ENCODE measurements at places on chromosomes 2 and 18.

DNA sequence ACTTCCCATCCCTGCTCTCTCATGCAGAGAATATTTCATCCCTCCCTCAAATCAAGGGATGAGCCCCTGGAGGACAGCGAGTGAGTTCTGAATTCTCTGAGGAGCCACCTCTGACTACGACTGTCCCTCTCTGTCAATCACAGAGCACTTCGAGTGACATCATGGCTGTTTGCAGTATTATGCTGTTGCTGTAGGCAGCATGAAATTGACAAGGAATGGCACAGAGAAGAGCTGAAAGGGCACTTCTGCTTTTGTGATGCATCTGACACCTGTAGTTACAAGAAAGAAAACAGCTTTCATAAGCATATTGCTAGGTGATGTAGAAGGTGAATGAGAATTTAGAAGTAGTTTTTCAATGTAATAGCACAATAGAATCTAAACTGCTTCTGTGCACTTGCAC, 166.9 kb downstream of the ARHGAP15 start:
- peaks cover 56% of the 10 kb centered on the region for H3K4me1 ChIP-seq
- peaks cover 6% of the 10 kb centered on the region for H3K36me3 ChIP-seq
- no peaks in the 10 kb centered on the region for H3K27me3 ChIP-seq
- no peak overlapping the region for H3K4me3 ChIP-seq

GRCh38 chr2:12469141-12469561, 247.6 kb upstream of the TRIB2 start:
- no peaks in the 10 kb centered on the region for H3K27me3 ChIP-seq
- peaks cover 5% of the 10 kb centered on the region for H3K36me3 ChIP-seq
- DNase-seq: no peak
- peaks cover 2% of the 10 kb centered on the region for H3K4me1 ChIP-seq

GRCh38 chr2:132668987-132669907, 758 bp downstream of the LYPD1 start:
- peaks cover 21% of the 10 kb centered on the region for H3K27me3 ChIP-seq
- no peak overlapping the region for H3K4me3 ChIP-seq
- no peak overlapping the region for H3K27ac ChIP-seq
- H3K36me3 ChIP-seq: peaks cover 2% of the 10 kb centered on the region

DNA sequence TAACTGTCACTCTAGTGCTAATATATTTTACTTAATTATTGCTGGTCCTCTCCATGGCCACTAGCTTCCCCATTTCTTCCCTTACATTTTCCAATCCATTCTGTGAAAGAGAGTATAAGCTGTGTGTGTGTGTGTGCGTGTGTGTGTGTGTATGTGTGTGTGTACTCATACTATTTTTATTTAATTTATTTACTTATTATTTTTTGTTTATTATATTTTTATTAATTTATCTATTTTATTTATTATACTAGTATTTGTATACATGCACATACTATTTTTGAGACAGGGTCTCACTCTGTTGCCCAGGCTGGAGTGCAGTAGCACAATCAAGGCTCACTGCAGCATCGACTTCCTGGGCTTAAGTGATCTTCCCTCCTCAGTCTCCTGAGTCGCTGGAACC, 59.6 kb downstream of the IKZF2 start:
- no peaks in the 10 kb centered on the region for H3K27me3 ChIP-seq
- no peak overlapping the region for H3K4me3 ChIP-seq
- peaks cover 1% of the 10 kb centered on the region for H3K4me1 ChIP-seq

- H3K27me3 ChIP-seq: no peaks in the 10 kb centered on the region
- DNase-seq: no peak
- no peak overlapping the region for H3K4me3 ChIP-seq
- peaks cover 20% of the 10 kb centered on the region for H3K36me3 ChIP-seq
- no peaks in the 10 kb centered on the region for H3K4me1 ChIP-seq
Measured at GRCh38 chr2:222606306-222606705, 49.6 kb downstream of the FARSB start.

- no peak overlapping the region for H3K27ac ChIP-seq
- peak; percentile 23 for DNase-seq
- H3K36me3 ChIP-seq: no peaks in the 10 kb centered on the region
- peaks cover 4% of the 10 kb centered on the region for H3K27me3 ChIP-seq
- H3K4me3 ChIP-seq: no peak overlapping the region
- peaks cover 3% of the 10 kb centered on the region for H3K4me1 ChIP-seq
Measured at GRCh38 chr18:25896178-25896780, 194.1 kb downstream of the SS18 start.

- DNase-seq: no peak
- no peak overlapping the region for H3K27ac ChIP-seq
- no peaks in the 10 kb centered on the region for H3K4me1 ChIP-seq
Measured at GRCh38 chr2:1553671-1554295, 140.5 kb downstream of the TPO start.

GRCh38 chr18:46155641-46156051, 51.5 kb downstream of the HAUS1 start:
- H3K27ac ChIP-seq: peak overlapping the region; percentile 94
- H3K36me3 ChIP-seq: no peaks in the 10 kb centered on the region
- peak overlapping the region; percentile 10 for H3K4me3 ChIP-seq
- no peaks in the 10 kb centered on the region for H3K27me3 ChIP-seq
- peak; percentile 67 for DNase-seq

GRCh38 chr2:127681288-127681804, 6.0 kb upstream of the LIMS2 start:
- H3K27ac ChIP-seq: no peak overlapping the region
- no peaks in the 10 kb centered on the region for H3K36me3 ChIP-seq
- H3K4me3 ChIP-seq: no peak overlapping the region
- H3K27me3 ChIP-seq: peaks cover 3% of the 10 kb centered on the region
- no peaks in the 10 kb centered on the region for H3K4me1 ChIP-seq
- DNase-seq: no peak

DNA sequence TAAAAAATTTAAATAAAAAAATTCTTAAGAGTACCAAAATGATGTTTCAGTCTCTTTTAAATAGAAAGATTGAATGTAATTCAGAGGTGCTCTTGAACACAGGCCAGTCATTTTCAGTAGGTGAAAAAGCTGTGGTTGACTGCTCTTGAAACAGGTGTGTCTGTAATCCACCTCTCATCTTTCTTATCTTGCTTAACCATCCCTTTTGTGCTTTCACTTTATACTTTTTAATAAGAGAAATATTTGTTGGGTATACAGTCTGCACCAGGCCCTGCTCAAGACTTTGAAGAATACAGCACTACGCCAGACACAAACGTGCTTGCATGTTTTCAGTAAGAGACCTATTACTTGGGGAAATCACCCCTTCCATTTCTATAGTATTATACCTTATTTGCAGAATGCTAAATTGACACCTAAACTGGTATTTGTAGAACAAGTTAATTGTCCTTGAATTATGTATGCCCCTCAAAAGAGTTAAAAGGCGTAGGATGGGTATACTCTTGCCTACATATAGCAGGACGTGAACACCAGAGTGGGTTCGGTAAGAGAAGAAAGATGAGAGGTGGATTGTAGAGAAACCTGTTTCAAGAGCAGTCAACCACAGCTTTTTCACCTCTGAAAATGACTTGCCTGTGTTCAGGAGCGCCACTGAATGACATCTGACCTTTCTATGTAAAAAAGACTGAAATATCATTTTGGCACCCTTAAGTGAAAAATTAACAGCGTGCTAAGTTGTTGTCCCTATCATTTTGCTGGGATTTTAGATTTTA, 4.0 kb upstream of the RTN4 start:
- peaks cover 33% of the 10 kb centered on the region for H3K4me1 ChIP-seq
- peaks cover 4% of the 10 kb centered on the region for H3K36me3 ChIP-seq
- H3K4me3 ChIP-seq: no peak overlapping the region

DNA sequence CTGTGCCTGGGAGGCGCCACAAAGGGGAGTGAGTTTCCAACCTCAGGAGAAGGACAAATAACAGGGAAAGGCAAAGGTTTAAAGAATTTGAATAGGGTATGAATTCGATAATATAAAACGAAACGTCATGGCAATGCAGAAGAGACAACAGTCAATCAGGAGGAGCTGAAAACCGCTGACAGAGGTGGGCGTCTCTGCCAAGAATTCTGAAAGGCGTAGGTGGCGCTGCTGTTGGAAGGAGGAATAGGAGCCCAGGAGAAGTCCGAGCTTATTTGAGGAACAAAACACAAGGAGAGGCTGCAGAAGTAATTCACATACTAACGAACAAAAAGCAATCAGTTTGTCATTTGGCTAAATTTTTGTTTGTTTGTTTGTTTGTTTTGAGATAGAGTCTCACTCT, 485.8 kb upstream of the POU3F3 start:
- H3K27ac ChIP-seq: no peak overlapping the region
- H3K36me3 ChIP-seq: no peaks in the 10 kb centered on the region
- no peak overlapping the region for H3K4me3 ChIP-seq

DNA sequence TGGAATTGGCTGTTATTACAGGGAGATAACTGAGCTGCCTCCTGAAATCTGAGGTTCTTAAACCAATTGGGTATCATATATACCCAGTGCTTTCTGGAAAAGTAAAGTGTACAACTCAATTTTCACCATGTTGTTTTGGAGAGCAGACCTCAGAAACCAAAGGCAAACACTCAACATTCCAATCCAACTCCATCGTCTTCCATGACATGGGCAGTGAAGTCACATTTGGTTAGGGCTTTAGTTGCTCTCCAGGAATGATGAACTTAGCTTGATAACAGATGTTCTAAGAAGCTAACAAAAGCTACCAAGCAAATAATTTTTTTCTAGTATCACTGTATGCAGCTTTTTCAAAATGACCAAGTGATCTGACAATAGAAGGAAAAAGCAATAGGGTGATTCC, 107.0 kb upstream of the SLC35G4 start:
- no peaks in the 10 kb centered on the region for H3K36me3 ChIP-seq
- no peak overlapping the region for H3K27ac ChIP-seq
- no peaks in the 10 kb centered on the region for H3K4me1 ChIP-seq
- peaks cover 2% of the 10 kb centered on the region for H3K27me3 ChIP-seq

DNA sequence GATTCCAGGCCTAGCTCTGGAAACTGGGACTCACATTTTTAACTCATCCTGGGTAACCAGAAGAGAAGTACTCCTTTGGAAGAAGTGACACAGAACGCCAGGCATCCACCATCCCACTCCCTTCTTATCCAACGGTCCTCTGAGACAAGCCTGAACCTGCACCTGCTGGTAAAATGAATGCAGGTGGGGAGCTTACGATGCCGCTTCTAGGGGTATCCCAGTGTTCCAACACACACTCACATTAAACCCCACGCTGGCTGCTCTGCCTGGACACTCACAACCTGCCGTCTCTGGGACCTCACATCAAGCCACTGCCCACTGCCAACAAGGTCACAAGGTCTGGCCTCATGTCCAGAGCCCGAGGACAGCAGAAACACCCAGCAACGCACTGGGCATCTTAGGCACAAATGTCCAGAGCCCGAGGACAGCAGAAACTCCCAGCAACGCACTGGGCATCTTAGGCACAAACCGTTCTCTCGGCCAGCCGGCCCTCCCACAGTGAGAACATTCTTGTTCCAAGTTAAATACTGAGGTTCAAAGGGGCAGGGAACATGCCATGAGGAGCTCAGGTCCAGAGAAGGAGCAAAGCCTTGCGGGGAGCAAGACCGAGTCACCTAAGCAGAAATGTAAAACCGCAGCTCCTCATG, 9.9 kb downstream of the SLC66A2 start:
- H3K27me3 ChIP-seq: no peaks in the 10 kb centered on the region
- H3K4me1 ChIP-seq: peaks cover 26% of the 10 kb centered on the region
- H3K27ac ChIP-seq: no peak overlapping the region
- H3K4me3 ChIP-seq: no peak overlapping the region
- H3K36me3 ChIP-seq: peaks cover 40% of the 10 kb centered on the region

DNA sequence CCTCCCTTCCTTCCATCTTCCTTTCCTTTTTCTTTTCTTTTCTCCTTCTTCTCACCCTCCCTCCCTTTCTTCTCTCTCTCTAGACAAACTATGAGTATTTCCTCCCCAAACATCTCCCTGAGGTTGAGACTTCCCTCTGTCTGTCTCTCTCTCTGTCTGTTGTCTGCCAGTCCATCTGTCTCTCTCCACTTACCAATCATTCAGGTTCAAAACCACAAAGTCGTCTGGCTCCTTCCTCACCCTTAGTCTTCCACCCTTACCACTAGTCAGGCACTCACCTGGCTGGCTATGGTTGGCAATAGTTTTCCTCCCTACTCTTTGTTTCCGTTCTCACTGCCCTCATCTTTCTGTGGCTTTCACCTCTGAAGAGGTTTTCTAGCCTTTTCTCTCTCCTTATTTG, 12.9 kb downstream of the CCL20 start:
- H3K27ac ChIP-seq: peak overlapping the region; percentile 53
- H3K4me3 ChIP-seq: no peak overlapping the region
- H3K4me1 ChIP-seq: peaks cover 13% of the 10 kb centered on the region
- H3K36me3 ChIP-seq: no peaks in the 10 kb centered on the region
- DNase-seq: no peak

- H3K27me3 ChIP-seq: peaks cover 1% of the 10 kb centered on the region
- H3K27ac ChIP-seq: no peak overlapping the region
- H3K4me3 ChIP-seq: no peak overlapping the region
- no peaks in the 10 kb centered on the region for H3K36me3 ChIP-seq
- no peaks in the 10 kb centered on the region for H3K4me1 ChIP-seq
- no peak for DNase-seq
Measured at GRCh38 chr2:122083256-122084048, 328.0 kb downstream of the TSN start.

GRCh38 chr2:77813599-77813998, 291.4 kb upstream of the LRRTM4 start:
- H3K4me1 ChIP-seq: no peaks in the 10 kb centered on the region
- no peak overlapping the region for H3K27ac ChIP-seq
- no peaks in the 10 kb centered on the region for H3K27me3 ChIP-seq
- DNase-seq: no peak
- no peak overlapping the region for H3K4me3 ChIP-seq

DNA sequence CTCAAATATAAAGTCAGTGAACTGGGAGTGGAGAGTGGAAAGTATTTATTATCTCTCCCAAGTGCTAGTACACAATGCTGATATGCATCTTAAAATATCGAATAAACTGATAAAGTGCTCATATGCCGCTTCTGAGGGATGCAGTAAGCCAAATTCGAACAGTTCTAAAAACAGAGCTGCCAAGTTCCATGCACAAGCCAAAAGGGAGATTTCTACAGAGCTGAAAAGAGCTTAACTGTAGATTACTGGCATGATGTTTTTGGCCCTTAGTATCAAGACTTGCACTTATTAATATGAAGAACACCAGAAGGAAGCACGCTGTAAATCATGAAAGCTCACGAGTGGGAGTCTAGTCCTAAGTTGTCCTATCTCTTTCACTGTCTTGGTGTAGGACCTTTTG, 7.9 kb downstream of the TMEFF2 start:
- peaks cover 35% of the 10 kb centered on the region for H3K27me3 ChIP-seq
- DNase-seq: no peak
- no peak overlapping the region for H3K4me3 ChIP-seq
- no peak overlapping the region for H3K27ac ChIP-seq

- no peak overlapping the region for H3K27ac ChIP-seq
- H3K27me3 ChIP-seq: no peaks in the 10 kb centered on the region
- peaks cover 8% of the 10 kb centered on the region for H3K4me1 ChIP-seq
- H3K36me3 ChIP-seq: peaks cover 16% of the 10 kb centered on the region
Measured at GRCh38 chr2:219155054-219155644, 5.5 kb downstream of the NHEJ1 start.

- no peak overlapping the region for H3K27ac ChIP-seq
- peaks cover 1% of the 10 kb centered on the region for H3K27me3 ChIP-seq
- H3K36me3 ChIP-seq: no peaks in the 10 kb centered on the region
Measured at GRCh38 chr2:187581125-187581896, 27.1 kb upstream of the TFPI start.

GRCh38 chr2:173151671-173152401, 76.2 kb downstream of the MAP3K20 start:
- peaks cover 16% of the 10 kb centered on the region for H3K27me3 ChIP-seq
- H3K36me3 ChIP-seq: no peaks in the 10 kb centered on the region
- no peak for DNase-seq
- no peak overlapping the region for H3K4me3 ChIP-seq
- H3K27ac ChIP-seq: no peak overlapping the region

- peak overlapping the region; percentile 77 for H3K27ac ChIP-seq
- H3K36me3 ChIP-seq: no peaks in the 10 kb centered on the region
- peaks cover 24% of the 10 kb centered on the region for H3K4me1 ChIP-seq
- H3K4me3 ChIP-seq: peak overlapping the region; percentile 80
- DNase-seq: no peak
- H3K27me3 ChIP-seq: no peaks in the 10 kb centered on the region
Measured at GRCh38 chr2:64766841-64767669, 113.3 kb upstream of the SERTAD2 start.

Measured in activated CD4-positive, alpha-beta memory T cell treated with anti-CD3 and anti-CD28 coated beads for 36 hours (primary cell).